Activated CD4-positive, alpha-beta T cell treated with anti-CD3 and anti-CD28 coated beads, Interleukin-2, amount 10 ng/mL, durations not matched to agents 7 days and 5 days (primary cell): ENCODE measurements at places on chromosomes 3 and 15.

DNA sequence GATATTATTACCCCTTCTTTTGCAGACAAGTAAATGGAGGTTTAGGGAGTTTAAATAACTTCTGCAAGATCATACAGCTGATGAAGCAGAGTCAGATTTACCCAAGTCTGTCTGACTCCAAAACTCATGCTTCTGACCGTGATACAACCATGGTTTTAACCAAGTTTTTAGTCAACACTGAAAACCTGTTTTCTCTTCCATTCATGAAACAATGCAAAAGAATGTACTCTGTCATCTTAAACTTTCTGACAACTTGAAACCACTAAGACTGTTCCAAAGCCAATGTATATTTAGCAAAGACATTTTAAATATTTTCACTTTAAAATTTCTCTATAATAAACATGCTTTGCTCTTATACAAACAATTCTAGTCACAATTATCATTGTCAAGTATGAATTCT is 77.0 kb upstream of the RBMS3 start:
- no peak overlapping the region for H3K4me3 ChIP-seq
- peaks cover 3% of the 10 kb centered on the region for H3K27me3 ChIP-seq
- no peak overlapping the region for H3K27ac ChIP-seq
- DNase-seq = no peak
- H3K4me1 ChIP-seq = no peaks in the 10 kb centered on the region

DNA sequence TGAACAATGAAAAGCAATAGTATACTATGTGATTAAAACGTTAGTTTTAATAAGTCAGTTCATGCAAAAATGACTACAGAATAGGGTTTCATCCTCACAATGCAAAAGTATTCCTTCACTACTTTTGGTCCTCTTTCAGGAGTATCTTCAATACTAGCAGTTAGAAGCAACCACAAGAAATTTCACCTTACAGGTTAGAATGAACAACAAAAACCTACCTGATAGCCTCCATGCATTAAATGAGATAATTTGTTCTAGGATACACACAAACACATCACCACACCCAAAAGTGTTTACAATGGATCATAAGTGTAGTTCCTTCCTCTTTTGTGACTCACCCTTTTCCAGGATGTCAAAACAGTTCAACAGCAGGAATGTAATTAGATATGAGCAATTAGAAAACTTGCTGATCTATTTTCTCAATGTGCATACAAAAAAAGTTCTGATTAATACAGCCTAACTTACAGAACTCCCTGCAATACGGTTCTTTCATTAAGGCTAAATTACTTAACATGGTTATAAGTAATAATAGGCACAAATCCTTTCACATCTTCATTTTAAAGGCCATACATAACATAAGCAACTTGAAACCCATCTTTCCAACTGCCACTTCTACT is 21.6 kb downstream of the UACA start:
- H3K4me3 ChIP-seq = no peak overlapping the region
- no peaks in the 10 kb centered on the region for H3K4me1 ChIP-seq
- peaks cover 18% of the 10 kb centered on the region for H3K27me3 ChIP-seq
- no peak overlapping the region for H3K27ac ChIP-seq
- H3K36me3 ChIP-seq = no peaks in the 10 kb centered on the region

DNA sequence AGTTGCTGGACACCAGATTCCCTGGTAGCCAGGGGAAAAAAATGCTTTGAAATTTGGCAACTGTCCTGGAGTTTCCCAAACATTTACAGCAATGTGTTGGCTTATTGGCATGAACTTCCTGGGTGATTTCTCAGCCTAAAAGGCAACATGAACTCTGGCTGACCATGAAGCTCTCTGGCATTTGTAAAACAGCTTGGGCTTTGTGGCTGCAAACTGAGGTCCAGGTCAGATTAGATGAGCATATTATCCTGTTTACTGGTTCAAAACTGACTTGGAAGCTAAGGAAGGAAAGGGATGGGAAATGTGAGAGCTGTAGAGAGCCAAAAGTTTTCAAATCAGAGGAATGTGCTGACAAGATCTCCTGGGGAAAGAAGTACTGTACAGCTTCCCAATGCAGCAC is 139.0 kb downstream of the P3H2 start:
- no peaks in the 10 kb centered on the region for H3K36me3 ChIP-seq
- DNase-seq = no peak
- H3K27ac ChIP-seq = no peak overlapping the region
- H3K4me3 ChIP-seq = no peak overlapping the region
- no peaks in the 10 kb centered on the region for H3K4me1 ChIP-seq

DNA sequence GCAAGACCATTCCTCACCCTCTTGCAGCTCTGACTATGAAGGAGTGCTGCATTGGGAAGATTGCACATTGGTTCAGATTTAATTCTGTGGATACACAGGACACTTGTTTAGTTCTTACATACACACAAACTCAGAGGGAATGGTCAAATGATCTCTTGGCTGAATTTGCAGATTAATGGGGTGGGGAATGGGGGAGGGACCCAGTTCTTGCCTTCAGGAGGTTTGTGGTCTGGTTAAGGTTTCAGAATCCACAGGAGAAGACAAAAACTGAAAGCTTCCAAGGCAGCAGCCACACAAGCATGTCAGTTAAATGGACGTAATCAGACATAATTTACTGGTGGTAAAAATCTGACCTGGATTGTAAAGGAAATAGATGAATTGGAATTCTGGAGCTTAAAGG is 257.1 kb upstream of the ROPN1 start:
- H3K4me3 ChIP-seq = no peak overlapping the region
- peaks cover 14% of the 10 kb centered on the region for H3K27me3 ChIP-seq
- no peaks in the 10 kb centered on the region for H3K4me1 ChIP-seq
- H3K27ac ChIP-seq = no peak overlapping the region
- no peaks in the 10 kb centered on the region for H3K36me3 ChIP-seq

- peak overlapping the region; percentile 88 for H3K27ac ChIP-seq
- peaks cover 2% of the 10 kb centered on the region for H3K36me3 ChIP-seq
- no peaks in the 10 kb centered on the region for H3K27me3 ChIP-seq
- DNase-seq = peak; percentile 59
Observed at GRCh38 chr3:141306922-141307321, 61.4 kb upstream of the ZBTB38 start.

GRCh38 chr15:24877174-24877573 is 77.6 kb upstream of the SNRPN start:
- H3K4me3 ChIP-seq = no peak overlapping the region
- H3K27me3 ChIP-seq = no peaks in the 10 kb centered on the region
- DNase-seq = no peak
- no peak overlapping the region for H3K27ac ChIP-seq
- H3K36me3 ChIP-seq = no peaks in the 10 kb centered on the region

- no peaks in the 10 kb centered on the region for H3K27me3 ChIP-seq
- no peak for DNase-seq
- H3K36me3 ChIP-seq = peaks cover 5% of the 10 kb centered on the region
- H3K4me3 ChIP-seq = no peak overlapping the region
- H3K27ac ChIP-seq = no peak overlapping the region
Observed at GRCh38 chr3:41792806-41793205, 169.1 kb downstream of the ULK4 start.

DNA sequence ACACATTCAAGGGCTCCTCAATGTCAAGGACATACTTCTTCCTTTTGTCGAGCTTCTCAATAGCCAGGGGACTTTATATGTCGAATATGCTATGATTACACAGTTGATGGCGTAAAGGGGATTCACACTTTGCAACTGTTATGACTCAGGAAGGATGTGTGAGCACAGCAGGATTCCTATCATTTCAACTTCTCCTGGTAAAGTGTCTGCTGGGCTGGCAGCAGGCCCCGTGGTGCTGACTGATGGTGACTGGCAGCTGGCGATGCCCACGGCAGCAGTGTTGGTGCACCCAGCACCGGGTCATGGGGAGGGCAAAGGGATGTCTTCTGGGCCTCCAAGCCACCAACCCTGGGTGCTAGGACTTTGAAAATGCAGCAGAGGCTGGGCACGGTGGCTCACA is 44.8 kb upstream of the GNB5 start:
- no peak for DNase-seq
- no peaks in the 10 kb centered on the region for H3K27me3 ChIP-seq
- H3K27ac ChIP-seq = peak overlapping the region; percentile 95
- H3K4me3 ChIP-seq = no peak overlapping the region

- peaks cover 10% of the 10 kb centered on the region for H3K4me1 ChIP-seq
- no peaks in the 10 kb centered on the region for H3K27me3 ChIP-seq
- H3K36me3 ChIP-seq = peaks cover 37% of the 10 kb centered on the region
- H3K27ac ChIP-seq = no peak overlapping the region
- no peak for DNase-seq
Observed at GRCh38 chr3:149016669-149017541, 25.6 kb downstream of the GYG1 start.

DNA sequence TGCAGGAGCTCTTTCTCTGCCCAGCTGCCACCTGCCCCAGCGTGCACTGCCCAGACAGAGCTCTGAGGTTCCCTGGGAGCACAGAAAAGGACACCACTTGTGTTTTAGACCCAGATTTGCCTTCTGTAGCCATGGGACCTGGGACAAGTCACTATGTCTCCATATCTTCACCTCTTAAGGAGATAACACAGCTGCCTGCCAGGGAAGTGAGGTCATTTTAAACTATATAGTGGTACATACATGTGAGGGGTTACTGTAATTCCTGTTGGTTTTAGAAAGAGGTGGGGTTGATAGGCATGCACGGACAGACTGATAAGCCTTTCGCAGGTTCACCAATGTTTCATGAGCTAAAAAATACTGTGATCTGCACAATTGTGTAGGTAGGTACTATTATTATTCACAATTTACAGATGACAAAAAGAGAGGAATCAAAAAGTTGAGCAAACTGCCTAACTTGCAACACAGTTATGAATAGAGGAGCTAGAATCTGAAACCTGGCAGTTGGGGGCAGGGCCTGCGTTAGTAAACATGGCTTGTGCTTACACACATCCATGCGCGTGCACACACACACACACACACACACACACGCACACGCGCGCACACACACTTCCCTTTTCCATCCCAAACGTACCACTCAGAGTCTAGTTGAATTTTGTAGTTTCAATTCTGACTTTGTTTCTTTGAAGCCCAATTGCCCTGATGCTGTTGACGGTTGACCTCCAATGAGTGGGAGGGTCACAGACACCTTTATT is 193.6 kb downstream of the FAM43A start:
- peaks cover 14% of the 10 kb centered on the region for H3K4me1 ChIP-seq
- no peak for DNase-seq

DNA sequence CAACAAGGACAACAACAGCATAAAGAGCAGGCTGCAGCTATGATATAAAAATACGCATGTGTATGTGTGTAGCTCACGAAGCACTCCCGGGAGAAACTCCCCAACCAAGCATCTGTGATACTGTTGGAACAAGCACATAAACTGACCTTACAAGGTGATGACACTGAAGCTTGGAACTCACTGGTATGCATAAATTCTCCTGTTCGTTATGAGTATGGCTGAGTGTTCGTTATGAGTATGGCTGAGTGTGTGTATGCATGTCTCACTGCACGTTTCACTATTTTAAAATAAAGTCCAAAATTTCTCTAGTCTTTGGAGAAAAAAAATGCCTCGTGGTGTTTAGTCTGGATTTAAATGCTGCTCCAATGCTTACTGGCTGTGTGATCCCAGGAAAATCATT is 256.8 kb downstream of the RORA start:
- H3K36me3 ChIP-seq = no peaks in the 10 kb centered on the region
- no peak overlapping the region for H3K27ac ChIP-seq
- DNase-seq = no peak
- no peak overlapping the region for H3K4me3 ChIP-seq
- H3K27me3 ChIP-seq = peaks cover 2% of the 10 kb centered on the region

GRCh38 chr3:195532834-195533233 is 10.3 kb downstream of the PPP1R2 start:
- no peaks in the 10 kb centered on the region for H3K27me3 ChIP-seq
- peaks cover 72% of the 10 kb centered on the region for H3K4me1 ChIP-seq
- H3K36me3 ChIP-seq = peaks cover 40% of the 10 kb centered on the region
- no peak overlapping the region for H3K4me3 ChIP-seq
- no peak for DNase-seq
- no peak overlapping the region for H3K27ac ChIP-seq

- peaks cover 7% of the 10 kb centered on the region for H3K4me1 ChIP-seq
- peaks cover 6% of the 10 kb centered on the region for H3K27me3 ChIP-seq
- no peaks in the 10 kb centered on the region for H3K36me3 ChIP-seq
- H3K4me3 ChIP-seq = no peak overlapping the region
- no peak overlapping the region for H3K27ac ChIP-seq
Observed at GRCh38 chr3:66598168-66598567, 97.3 kb upstream of the LRIG1 start.

DNA sequence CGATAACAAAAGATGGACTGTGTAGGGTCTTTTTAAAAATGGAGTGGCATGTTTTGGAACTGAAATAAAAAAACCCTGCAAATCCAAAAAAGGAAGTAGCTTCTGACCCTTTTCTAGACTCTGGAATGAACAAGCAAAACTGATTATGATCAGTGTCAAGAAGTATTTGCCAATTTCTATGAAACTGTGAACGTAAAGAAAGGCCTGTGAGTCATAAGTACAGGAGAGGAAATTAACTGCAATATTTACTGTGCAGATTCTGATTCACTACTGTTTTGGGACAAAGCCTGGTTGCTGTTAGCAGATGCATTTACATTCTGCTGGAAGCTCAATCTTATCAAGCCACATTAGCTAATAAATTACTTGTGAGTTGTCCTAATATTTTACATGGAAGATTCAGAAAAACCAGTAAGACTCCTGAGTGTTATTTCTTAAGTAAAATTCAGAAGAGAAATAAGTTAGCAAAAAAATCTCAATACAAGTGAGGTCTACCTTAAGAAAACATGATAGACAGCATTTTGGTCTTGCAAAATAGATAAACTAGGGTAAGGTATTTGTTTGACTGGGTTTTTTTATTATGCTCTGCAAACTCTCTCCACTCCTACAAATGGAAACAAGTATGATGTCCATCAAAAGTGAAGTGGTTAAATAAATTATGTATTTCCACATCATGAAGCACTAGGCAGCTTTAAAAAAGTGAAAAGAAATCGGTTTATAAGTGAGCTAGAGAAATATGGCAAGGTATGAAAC is 90.2 kb upstream of the LMOD3 start:
- H3K4me3 ChIP-seq = no peak overlapping the region
- peaks cover 7% of the 10 kb centered on the region for H3K36me3 ChIP-seq
- peaks cover 42% of the 10 kb centered on the region for H3K4me1 ChIP-seq

- H3K27me3 ChIP-seq = peaks cover 2% of the 10 kb centered on the region
- H3K27ac ChIP-seq = no peak overlapping the region
- no peaks in the 10 kb centered on the region for H3K4me1 ChIP-seq
- DNase-seq = no peak
- no peak overlapping the region for H3K4me3 ChIP-seq
Observed at GRCh38 chr3:64291345-64291744, 66.1 kb upstream of the PRICKLE2 start.

- H3K4me3 ChIP-seq = no peak overlapping the region
- no peak overlapping the region for H3K27ac ChIP-seq
- no peaks in the 10 kb centered on the region for H3K4me1 ChIP-seq
- no peaks in the 10 kb centered on the region for H3K27me3 ChIP-seq
- DNase-seq = no peak
- no peaks in the 10 kb centered on the region for H3K36me3 ChIP-seq
Observed at GRCh38 chr3:64856106-64856505, 168.3 kb upstream of the ADAMTS9 start.
